ENCODE measurements at places on chromosomes 2 and 18.

- no peak for DNase-seq
These were observed 58.9 kb upstream of the ARL4C start for GRCh38 chr2:234555616-234556249.

- DNase-seq = no peak
These were observed 33.9 kb downstream of the MTA3 start for GRCh38 chr2:42602218-42602875.

DNA sequence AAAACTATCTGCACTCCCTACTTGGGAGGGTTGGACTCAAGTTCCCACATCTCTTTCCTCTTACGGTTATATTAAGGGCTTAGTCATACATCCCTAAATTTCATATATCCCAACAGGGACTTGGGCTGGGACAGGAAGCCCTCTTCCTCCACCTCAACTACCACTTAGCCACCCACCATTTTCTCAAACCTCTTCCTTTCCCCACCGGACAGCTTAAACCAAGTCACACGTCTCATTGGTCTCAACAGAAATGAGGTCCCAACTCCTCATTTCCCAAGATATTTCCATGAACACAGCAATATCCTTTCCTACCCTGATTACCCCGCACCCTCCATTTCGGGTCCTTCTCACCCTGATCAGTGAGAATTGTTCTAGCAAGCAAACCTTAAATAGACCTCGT, 736 bp downstream of the ZSCAN30 start:
- no peak for DNase-seq

DNA sequence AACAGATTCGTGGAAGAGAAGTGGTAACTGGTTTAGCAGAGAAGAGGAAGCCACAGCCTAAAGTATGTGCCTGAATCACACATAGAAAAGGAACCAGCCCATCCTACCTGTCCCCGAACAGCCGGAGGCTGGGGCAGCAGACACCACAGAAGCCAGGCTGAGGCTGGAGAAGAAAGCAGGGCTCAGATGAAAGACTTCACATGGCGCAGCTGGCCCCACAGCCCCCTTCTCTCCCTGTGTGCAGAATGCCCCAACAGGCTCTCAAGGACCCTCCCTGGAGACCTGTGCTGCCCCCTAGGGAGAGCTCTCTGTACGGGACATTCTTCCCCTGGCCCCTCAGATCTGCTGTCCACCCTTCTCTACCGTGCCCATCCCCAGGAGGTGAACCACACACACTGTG, 83.5 kb upstream of the RAB12 start:
- no peak for DNase-seq

DNA sequence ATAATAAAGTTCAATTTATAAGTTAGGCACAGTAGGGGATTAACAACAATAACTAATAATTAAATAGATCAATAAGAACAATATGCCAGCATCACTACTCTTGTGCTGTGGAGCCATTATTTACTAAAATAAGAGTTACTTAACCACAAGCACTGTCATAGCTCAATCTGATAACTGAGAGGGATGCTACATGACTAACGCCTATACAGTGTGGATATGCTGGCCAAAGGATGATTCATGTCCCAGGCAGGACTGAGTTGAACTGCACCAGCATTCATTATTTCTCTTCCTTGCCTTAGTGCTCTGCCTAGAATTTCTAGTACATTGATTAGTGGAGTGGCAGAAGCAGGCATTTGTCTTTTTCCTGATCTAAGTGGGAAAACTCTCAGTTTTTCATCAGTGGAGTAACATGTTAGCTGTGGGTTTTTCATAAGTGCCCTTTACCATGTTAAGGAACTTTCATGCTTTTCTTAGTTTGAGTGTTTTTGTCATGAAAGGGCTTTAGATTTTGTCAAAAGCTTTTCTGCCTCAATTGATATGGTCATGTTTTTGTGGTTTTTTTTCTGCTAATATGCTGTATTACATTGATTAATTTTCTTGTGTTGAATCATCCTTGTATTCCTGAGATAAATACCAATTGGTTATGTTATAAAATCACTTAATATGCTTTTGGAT, 21.7 kb downstream of the KIAA1328 start:
- DNase-seq = no peak

- DNase-seq = no peak
These were observed 6.6 kb downstream of the VIL1 start for GRCh38 chr2:218425531-218425930.

- no peak for DNase-seq
These were observed 120.3 kb downstream of the GLI2 start for GRCh38 chr2:120855855-120856405.

GRCh38 chr2:133974353-133974752, 279.5 kb upstream of the MGAT5 start:
- no peak for DNase-seq

DNA sequence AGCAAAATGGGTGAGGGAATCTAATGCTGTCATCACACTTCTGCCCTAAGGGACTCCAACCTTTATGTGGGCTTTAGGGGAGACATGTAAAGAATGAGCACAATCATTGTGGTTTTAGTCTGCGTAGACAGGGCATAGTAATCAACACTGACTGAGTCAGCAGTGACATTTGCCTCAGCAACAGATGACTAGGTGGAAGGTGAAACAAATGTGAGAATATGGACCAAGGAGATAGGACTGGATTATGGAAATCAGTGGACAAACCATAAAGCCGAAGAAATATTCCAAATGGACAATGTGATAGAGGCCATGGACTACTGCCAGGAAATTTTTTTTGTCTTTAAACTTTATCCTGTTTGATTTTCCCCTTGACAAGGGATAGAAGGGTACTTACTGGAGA, 83.9 kb downstream of the PDK1 start:
- DNase-seq = no peak

- no peak for DNase-seq
These were observed 10.0 kb downstream of the NGEF start for GRCh38 chr2:233002829-233003657.

DNA sequence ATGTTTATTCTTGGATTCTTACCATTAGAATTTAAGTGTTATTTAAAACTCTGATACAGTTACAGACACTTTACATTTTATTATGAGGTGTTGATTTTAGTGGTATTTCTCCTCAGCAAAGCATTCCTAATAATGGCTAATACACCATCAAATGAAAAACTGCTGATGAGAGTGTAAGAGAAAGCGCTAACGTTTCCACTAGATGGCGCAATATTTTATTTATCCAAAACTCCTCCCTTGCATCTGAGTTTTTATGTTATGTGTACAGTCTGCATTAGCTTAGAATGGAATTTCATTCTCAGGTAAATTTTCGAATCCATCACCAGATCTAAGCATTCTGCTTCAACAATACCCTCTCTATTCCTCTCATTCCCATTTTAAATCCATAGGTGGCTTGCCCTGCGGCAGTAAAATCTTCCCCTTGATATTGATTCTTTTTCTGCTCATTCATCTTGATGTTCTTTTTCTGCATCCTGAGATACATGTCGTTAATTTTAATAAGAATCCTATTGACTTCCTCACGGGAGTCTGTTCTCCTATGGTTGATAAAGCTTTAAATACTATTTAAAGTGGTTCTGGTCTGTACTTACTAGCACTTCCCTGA, 53.9 kb downstream of the PRKRA start:
- no peak for DNase-seq

GRCh38 chr2:37809525-37809924, 115.6 kb upstream of the RMDN2 start:
- no peak for DNase-seq

GRCh38 chr2:73983322-73984202, 1.1 kb upstream of the TET3 start:
- DNase-seq = no peak

GRCh38 chr2:241074901-241075540, 27.1 kb downstream of the MTERF4 start:
- DNase-seq = no peak

DNA sequence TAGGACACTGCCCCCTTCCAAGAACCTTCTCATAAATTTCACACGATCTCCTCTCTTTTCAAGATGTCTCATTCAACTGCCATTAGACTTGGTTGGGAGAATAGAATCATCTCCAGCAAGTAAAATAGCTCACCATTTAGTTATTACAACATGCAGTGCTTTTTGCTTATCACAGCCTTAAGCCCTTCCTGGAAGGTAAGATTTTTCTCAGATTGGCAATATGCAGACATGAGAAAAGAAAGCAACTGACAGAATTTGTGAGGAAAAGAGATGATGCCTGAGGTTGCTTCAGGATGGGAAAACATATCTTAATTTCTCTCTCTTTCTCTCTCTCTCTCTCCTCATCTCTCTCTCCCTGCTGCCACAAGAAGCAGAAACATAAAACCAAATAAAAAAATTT, 855.1 kb upstream of the ACVR2A start:
- no peak for DNase-seq

DNA sequence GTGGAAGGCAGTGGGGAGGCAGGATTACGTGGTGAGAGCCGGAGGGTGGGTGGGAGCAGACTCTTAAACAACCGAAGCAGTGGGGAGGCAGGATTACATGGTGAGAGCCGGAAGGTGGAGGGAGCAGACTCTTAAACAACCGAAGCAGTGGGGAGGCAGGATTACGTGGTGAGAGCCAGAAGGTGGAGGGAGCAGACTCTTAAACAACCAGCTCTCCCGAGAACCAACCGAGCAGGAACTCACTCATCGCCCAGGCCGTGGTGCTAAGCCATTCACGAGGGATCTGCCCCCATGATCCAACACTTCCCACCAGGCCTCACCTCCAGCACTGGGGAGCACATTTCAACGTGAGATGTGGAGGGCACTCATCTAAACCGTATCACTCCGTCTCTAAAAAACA, 87.7 kb downstream of the RTP5 start:
- no peak for DNase-seq

- DNase-seq = no peak
These were observed 81.4 kb upstream of the VRK2 start for GRCh38 chr2:57965219-57965618.

DNA sequence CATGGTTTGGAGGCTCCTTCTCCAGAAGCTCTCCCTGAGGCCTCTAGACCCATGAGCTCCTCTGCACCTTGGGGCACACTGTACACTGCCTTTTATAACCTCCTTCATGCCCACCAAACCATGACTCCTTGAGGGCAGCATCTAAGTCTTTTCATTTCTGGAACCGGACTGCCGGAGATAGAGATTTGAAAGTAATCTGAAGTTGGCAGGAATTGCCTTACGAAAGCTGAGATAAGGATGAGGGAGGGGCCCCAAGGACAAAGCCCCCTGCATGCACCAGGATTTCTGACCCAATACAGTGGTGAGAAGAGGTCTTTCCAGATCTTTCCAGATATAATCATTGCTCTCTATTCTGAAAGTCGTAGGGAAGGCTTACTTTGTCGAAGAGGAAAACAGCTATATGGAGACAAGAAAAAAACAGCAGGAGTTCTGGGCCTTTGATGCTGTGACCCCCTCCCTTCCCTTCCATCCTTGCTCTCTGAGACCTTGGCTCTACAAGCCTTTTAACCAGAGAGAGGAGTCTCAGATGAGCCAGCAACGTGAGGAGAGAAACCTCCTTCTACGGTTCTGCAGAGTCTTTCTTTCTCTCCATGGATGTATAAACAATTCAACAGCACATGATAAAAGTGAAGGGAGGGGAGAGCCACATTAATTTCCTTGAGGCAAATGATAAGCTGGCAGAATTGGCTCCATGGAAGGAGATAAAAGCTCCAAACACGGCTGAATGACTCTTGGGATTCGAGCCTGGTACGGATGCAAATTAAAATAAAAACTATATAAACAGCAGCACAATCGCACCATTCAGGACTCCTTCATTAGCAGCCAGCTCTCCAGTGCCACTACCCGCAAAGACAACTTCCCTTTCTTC, 88.0 kb upstream of the RTN4 start:
- DNase-seq = peak; percentile 91

DNA sequence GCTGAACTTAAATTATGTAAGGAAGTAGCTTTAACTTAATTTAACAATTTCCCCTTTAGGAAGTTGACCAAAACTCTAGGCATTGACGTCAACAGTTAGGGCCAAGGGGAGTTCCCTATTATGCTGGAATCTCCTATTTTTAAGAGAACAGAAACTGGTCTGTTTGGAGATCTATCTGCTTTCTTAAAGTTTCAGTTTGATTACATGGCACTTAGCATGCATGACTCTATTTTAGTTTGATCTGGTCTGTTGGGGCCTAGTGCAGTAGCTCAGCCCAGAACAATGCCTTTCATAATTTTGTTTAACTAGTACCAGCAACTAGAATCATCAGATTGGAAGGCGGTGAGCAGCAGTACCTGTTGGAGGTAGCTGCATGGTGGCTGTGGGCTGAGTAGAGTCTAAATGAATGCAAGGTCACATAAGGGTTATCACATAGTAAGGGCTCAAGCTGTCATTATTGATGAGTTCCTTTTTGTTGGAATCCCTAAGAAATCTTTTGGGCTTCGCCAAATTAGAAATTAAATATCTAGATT, 60.5 kb upstream of the ZNG1B start:
- DNase-seq = no peak

- no peak for DNase-seq
These were observed 750 bp upstream of the CCDC150 start for GRCh38 chr2:196638765-196639164.

DNA sequence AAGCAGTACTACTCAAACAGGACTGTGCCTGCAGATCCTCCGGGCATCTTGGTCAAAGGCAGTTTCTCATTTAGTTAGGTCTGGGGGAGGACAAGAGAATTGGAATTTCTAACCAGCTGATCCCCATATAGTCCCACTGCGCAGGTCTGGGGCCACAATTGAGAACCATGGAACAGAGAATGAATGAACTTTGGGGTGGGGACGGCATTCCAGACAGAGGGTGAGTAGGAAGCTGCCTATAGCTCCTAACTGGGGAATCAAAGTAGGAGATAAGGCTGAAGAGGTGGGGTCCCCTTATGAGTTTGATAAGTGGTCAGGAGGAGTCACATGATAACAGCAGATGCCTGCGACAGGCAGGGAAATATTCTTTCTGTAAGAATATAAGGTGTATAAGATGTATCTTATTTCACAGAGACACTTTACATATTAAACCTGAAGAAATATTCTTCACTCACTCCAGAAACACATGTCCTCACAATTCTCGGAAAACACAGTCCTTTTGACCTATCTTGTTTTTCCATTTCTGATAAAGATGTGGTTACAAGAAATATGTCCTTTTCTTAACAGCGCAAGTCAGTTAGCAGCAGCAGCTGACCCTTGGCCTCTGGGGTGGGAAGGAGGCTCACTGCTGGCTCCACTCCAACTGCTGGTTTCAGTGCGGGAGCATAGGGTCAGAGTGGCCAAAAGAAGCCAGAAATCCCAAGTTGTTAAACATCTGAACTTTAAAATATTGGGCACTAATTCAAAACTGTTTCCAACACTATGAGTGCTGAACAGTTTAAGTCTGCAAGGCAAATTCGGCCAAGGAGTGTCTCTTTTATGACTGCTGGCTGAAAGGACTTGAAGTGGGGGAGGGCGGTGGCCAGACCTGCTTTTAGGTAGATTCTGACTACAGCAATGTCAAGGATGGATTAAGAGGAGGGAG, 12.6 kb upstream of the TMEM214 start:
- DNase-seq = no peak

GRCh38 chr2:146128216-146128615, 1608.3 kb upstream of the ZEB2 start:
- DNase-seq = no peak

DNA sequence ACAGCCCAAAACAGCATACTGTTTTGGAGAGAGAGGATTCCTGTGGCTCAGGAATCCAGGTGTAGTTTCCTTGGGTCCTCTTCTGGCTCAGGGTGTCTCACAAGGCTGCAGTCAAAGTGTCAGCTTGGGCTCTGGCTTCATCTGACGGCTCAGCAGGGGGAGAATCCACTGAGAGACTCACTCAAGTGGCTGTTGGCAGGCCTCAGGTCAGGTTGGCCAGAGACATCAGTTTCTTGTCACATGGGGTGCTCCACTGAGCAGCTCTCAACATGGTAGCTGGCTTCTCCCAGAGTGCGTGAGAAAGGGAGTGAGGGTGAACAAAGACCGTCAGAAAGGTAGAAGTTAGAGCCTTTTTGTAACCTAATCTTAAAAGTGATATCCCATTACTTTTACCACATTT, 168.4 kb downstream of the SOCS6 start:
- DNase-seq = no peak

GRCh38 chr2:132621131-132621875, 48.7 kb downstream of the LYPD1 start:
- no peak for DNase-seq
